ENCODE measurements at places on chromosomes 11 and 22.

GRCh38 chr11:69915501-69916250 is 96.5 kb upstream of the FGF3 start:
- DNase-seq = no peak

DNA sequence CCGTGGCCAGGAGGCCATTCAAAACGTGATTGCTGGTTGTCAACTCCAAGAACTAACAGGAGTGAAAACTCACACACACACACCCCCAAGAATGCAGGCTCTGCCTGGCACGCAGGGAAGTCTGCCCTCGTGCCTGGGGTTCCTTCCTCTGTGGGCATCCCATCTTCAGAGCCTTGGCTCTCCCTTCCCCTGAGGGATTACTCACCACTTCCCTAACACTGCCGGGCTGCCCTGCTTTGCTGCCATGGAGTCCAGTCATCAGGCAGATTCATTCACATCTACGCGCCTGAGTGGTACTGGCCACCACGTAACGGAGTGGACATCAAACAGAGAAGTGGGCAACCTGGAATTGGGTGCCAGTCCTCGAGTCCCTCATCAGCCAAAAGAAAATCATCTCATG is 120.7 kb upstream of the TMEM45B start:
- DNase-seq = no peak

GRCh38 chr11:103892603-103893002 is 143.8 kb upstream of the DDI1 start:
- DNase-seq = no peak

- DNase-seq = no peak
These were observed 30.7 kb downstream of the SPON1 start for GRCh38 chr11:13993096-13993765.

- no peak for DNase-seq
These were observed 24.3 kb upstream of the PPFIA1 start for GRCh38 chr11:70246196-70246595.

GRCh38 chr11:72353861-72354260 is 80.5 kb downstream of the CLPB start:
- no peak for DNase-seq

DNA sequence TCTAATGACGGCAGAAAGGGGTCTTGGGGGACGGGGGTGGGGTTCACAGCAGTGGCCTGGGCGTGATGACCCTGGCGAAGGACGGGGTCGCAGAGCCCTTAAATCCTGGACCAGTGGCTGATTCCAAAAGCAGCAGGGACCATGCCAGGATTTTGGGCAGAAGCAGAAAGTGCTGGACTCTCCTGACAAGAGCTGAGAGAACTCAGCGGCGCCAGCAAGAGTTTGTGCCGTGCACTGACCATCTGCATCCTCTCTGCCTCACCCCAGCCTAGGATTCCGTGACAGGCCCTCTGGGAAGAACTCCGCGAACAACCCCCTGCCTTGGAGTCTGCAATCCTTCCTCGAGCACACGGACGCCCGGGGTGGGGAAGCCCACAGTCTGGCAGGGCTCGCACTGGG is 644 bp upstream of the NDUFV1 start:
- DNase-seq = no peak

DNA sequence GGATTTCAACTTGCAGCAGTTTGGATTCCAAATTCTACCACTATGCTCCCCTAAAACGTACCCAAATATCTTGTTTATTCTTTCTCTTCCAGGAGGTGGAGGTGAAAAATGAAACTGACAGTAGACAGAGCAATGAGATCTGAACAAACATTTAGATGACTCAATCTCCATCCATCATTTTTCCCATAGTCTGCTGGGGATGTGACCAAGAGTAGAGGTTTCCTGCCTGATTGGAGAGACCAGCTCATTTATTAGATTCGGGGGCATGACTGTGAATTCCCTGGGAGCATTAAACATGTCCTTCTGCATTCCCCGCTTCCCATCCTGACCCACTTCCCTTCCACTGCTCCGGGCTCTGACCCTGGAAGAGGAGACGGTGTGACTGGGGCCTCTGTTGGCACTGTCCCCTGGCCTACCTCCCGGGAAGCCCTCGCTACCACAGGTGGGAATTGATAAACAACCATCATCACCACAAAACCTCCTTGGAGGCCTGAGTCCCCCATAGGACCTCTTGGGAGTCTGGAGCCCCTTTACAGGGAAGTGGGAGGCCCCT is 20.3 kb downstream of the DKK3 start:
- no peak for DNase-seq

- DNase-seq = no peak
These were observed 127.9 kb downstream of the ENTHD1 start for GRCh38 chr22:39765661-39766060.

DNA sequence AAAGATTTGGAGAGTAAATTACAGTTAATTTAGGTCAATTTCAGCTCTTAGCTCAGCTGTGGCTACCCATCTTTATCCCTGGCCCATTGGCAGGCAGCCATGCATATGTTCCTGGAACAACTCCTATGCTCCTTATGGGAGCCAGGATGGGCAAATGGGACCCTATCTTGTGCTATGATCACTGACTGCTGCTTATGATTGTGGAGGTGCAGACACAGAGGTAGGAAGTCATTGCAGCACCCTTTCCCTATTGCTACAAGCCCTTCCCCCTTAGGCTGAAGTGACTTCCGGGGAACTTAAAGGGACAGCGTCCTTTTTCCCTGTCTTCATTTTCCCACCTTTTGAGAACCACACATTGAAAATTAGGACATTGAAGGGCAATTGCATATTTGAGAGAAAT is 112.7 kb downstream of the FCHSD2 start:
- DNase-seq = no peak

GRCh38 chr22:32721328-32722180 is 80.0 kb upstream of the TIMP3 start:
- no peak for DNase-seq

DNA sequence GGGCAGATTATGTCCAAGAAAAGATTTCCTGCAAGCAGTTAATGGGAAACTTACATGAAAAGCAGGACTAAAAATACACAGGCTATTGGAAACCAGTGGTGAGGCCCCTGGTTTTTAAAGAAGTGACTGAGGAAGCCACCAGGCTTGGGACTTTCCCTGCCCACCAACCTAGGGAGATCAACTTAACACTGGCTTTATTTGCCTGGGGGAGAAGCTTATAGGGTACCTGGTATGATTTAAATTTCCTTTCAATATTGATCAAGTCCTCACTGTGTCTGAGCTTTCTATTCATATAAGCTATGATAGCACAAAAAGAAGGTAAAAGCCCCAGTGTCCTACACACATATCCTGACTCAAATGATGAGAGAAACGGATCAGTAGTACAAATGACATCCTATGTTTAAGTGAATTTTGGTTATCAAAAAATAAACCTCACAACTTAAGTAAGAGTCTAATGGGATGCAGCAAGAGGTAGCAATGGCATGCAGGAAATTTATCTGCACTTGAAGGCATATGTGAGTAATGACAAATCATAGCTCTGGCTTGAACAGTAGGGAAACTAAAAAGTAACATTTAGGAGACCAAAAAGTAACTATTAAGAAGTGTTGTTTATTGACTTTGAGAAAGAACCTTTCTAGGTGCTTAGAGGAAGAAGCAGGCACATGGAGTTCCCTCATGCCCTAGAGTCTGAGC is 85.3 kb downstream of the GAB2 start:
- no peak for DNase-seq

DNA sequence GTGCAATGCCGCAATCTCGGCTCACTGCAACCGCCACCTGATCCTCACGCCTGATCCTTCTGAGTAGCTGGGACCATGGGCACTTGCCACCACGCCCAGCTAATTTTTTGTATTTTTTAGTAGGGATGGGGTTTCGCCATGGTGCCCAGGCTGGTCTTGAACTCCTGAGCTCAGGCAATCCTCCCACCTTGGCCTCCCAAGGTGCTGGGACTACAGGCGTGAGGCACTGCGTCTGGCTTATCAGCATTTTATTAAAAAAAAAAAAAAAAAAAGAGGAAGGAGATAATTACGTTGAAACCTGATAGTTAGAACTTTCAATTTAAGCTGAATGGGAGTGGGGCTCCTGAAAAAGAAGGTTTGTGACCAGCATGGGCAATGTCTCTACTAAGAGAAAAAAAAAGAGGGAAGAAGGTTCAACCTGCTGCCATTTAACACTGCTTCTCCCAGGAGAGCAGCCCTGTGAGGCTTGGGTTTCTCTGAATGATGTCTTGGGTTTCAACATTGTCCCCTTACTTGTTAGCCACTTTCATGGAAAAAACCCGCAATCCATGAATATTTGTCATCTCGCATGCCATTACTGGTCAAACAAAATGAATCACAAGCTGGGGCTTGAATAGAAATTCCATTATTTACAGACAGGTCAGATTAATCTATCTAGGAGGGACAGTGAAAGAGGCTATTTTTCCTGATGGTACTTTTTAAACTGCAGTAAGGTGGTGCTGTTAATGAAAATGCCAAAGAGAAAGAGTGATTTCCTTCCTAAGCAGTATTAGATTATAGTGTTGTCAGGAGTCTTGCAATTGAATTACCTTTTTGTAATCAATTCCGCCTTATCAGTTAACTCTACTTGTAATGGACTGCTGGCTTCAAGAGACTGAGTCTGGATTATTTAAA is 72.5 kb downstream of the PACS1 start:
- no peak for DNase-seq

GRCh38 chr11:44596525-44597276 is 31.2 kb downstream of the CD82 start:
- DNase-seq = peak; percentile 77

DNA sequence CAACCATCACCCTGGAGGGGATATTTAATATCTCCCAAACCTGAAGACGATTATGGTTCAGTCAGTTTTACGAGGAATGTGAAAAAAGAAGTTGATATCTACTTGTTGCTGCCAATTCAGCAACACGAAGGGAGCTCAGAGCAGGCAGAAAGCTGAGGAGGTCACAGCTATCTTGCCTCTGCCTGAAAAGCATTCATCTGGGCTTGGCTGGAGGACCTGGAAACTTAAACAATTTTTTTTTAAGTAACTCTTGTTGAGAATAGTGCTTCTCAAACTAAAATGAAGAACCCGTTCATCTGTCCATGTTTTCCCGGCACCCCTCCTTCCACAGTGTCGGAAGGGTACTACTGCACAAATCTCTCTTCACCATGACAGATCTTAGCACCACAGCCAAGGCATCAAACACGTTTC is 98.9 kb downstream of the MICAL3 start:
- no peak for DNase-seq

DNA sequence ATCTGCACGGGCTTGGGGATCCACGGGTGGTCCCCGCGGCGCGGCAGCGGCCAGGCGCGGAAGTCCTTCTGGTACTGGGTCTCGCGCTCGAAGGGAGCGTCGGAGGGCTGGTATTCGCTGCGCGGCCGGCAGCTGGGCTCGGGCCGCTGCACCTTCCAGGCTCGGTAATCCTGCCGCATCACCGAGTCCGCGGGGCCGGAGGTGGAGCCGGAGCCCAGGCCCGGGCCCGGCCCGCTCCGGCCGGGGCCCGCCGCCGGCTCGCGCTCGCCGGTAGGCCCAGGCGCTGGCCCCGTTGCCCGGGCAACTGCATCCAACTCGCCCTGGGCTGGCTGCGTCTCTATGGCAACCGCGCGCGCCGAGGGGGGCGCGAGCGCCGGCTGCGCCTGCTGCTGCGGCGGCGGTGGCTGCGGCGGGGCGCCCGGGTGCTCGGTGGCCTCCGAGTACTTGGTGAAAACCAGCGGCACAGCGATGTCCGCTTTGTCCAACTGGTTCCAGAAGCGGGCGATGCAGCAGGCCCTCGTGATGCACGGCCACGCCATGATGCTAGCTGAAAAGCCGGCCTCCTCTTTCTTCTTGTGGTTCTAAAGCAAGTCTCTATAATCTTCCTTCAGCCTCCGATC is 897 bp downstream of the MAP6 start:
- DNase-seq = peak; percentile 57

DNA sequence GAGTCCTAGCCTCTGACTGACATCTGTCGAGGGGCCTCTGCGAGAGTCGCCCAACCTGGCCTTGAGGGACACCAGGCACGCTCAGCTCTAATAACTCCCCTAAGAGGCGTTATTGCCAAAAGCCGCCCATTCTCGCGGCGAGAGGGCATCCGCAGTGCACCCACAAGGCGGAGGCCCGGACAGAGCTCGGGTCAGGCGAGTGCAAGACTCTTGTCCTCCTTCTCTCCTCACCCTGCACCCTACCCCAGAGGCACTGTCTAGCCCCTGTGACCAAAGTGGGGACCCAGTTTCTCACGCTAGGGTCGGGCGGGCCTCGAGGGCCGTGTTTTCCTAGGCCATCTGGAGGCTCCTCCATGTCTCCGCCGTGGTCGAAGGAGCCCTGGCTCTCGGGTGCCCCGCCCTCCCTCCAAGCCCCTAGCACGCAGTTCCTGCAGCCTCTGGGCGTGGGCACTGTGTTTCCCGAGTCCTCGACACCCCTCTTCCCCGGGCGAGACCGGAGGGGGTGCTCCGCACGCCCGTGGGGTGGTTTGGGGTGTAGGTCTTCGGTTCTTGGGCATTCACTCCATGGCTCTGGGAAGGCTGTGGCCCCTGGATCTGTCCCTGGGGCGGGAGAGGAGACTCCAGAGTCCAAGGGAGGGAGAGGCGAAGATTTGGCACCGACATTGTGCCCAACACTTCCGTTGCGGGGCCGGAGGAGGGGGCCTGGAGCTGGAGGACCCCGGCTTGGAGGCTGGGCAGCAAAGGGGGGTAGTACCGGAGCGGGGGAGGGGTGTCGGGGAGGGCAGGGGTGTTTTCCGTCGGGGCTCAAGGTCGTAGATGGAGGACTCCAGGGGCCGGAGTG is 1.0 kb downstream of the CHRM4 start:
- DNase-seq = no peak

DNA sequence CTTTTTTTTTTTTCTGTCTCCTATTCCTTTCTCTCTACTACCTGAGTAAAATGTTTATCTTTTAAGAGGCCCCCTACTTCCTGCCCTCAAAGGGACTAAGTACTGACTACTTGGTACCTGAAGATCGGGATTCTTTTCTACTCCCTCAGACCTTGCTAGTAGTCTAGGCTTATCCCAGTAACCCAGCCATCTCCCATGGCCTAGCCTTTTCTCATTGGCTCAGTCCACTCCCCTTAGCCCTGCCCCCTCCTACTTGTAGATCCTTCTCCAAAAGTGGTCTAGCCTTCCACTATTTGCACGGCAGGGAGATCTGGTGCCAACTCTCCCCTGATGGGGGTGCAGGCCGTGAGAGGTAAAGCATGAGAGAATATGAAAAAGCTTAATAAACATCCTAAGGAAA is 133.7 kb downstream of the RCN1 start:
- no peak for DNase-seq

- no peak for DNase-seq
These were observed 16.2 kb downstream of the CD6 start for GRCh38 chr11:60987577-60988277.

DNA sequence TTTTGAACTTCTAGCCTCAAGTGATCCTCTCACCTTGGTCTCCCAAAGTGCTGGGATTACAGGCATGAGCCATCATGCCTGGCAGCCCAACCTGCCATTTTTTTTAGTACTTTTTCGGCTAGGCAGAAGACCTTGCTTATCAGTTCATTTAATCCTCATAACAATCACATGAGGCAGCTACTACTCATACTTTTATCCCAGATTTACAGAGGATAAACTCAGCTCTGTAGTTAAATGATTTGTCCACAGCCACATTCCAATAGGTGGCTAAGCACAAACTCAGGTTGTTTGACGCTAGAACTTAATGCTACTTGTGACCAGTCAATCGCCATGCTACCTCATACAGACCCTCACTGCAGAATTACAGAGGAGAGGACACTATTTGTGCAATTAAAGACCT is 28.1 kb downstream of the SBF2 start:
- no peak for DNase-seq

- DNase-seq = no peak
These were observed 34.8 kb downstream of the TSPAN18 start for GRCh38 chr11:44761551-44761961.

All from CD8-positive, alpha-beta memory T cell (primary cell).